ENCODE measurements at places on chromosomes 5 and 9.

DNA sequence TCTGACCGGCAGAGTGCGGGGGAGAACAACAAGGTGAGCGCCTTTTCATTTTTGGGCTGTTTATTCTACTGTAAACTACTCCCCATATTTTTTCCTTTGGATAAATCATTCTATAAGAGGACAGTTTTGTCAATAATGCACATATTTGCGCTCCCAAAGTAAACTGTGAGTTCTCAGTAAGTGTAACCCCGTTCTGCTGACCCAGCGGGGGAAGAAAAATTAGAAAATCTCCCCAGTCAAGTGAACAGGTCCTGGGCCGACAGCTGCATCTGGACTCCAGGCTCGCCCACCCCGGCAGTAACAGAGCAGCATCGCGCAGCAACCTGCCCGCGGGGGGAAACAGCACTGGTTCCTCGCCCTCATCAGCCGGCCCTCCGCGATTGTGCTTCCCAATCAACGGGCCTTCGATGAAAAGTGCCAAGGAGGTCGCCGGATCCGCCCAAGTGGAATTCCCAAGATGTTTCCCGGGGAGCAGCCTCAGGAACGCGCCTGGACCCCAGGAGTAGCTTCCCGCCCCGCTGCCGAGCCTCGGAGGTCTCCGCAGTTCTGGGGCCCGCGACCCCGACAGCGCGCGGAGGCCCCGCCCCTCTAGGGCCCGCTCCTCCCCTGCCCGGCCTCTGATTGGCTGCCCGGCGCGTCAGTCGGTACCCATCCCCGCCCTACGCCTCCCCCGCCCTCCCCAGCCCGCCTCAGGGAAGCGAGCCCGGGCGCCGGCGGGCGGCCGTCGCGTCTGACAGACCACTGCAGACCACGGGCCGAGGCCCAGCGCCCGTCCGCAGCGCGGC lies at the start of gene OTULINL:
Gene OTULINL (plus strand): TSS at position 687 of the 785 bp plus-strand sequence. CDS start 103 bp downstream, outside the sequence.
- peak; percentile 89 for DNase-seq

DNA sequence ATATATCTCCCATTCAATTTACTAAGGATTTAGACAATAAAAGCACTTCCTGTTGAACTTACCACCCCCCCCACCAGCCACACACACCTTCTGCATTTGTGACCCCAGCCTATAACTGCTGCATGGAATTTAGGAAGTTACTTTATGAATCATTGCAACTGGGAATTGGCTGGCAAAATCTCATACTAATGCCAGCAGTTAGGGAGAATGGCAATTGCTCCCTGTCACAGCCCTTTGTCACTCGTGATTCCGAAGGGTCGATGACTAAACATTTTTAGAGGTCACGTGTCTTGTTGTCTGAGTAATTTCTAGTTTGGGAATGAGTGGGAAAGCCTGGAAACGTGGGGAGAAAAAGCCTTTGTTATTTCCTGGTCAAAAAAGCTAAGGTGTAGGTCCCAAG lies 46.6 kb upstream of the PCA3 start:
- no peak for DNase-seq

GRCh38 chr9:2967766-2968165 lies 123.9 kb upstream of the PUM3 start:
- DNase-seq, result no peak

GRCh38 chr5:164010900-164011299 lies 505.5 kb downstream of the MAT2B start:
- DNase-seq, result no peak

- peak; percentile 83 for DNase-seq
Measured at GRCh38 chr5:180291943-180292831, at the start of gene MAPK9. TSS of gene MAPK9 (minus strand) at chr5:180292083. CDS start at chr5:180280561, 11,522 bp downstream.

GRCh38 chr5:59745415-59745863 lies 148.1 kb downstream of the PDE4D start:
- DNase-seq, result no peak

DNA sequence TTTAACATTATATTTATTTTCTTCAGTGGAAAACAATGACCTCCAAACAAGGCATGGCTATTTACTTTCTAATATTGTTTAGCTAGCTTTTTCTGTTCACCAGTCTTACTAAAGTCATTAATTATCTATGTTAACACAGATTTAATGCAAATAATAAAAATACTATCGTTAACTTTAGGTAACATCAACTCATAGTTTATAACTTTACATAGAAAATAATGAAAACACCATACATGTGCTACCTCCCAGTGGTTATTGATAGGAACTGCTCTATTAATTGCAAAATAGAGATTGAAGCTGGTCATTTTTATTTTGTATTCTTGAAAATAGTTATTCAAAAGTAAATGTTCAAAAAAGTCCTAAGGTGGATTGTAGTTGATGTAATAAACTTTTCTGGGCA lies 78.3 kb upstream of the HCN1 start:
- DNase-seq, result no peak

- DNase-seq, result no peak
Measured at GRCh38 chr9:70259512-70259802, 679 bp downstream of the SMC5 start.

- DNase-seq, result no peak
Measured at GRCh38 chr5:3343911-3344310, 251.7 kb upstream of the IRX1 start.

DNA sequence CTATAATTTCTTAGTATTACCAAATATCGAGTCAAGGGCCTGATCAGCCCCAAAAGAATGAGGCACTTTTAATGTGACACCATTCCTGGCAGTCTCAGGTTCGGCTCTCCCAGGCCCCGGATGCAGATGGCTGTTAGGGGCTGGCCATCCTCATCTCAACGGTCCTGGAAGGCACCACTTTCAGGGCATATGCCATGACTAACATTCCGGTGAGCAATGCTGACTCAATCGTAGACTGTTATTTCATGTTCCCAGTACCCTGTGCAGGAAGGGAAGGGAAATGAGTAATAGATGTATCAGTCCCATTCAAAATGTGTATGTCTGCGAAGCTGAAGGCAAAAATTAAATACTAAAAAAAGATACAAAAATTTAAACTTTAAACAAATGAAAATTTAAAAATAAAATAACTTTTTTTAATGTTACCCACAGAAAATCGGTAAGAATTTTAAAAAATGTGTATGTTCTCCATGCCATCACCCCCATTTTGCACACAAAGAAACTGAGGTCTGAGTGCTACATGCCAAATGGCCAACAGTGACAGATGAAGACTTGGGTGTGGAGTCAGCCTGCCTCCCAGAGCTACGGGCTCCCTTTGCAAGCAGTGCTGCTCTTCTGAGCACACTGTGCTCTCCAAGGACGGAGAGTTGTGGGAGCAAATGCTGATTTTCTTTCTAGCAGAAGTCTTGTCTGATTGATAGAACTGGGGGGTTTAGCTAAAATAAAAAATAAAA lies 79.0 kb downstream of the GLDC start:
- peak; percentile 41 for DNase-seq

- no peak for DNase-seq
Measured at GRCh38 chr5:36576721-36577120, 29.7 kb upstream of the SLC1A3 start.

DNA sequence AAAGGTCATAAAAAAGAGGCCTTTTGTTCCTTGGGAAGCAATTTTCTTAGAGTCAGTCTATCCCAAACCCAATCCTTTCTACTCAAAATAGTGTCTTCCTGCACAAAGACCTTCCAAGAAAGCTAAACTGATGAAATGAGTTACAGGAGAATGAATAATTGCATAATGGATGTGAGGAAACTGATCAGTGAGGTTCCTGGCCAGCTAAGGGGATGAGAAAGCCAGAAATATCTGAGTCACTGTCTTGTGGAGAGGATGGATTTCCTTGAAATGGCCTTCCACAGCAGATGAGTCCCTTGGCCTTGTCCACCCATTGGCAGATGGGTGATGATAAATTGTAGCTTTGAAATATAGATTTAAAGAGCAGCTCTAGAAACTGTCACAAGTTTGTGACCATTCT lies 756.1 kb downstream of the DNAH5 start:
- no peak for DNase-seq

DNA sequence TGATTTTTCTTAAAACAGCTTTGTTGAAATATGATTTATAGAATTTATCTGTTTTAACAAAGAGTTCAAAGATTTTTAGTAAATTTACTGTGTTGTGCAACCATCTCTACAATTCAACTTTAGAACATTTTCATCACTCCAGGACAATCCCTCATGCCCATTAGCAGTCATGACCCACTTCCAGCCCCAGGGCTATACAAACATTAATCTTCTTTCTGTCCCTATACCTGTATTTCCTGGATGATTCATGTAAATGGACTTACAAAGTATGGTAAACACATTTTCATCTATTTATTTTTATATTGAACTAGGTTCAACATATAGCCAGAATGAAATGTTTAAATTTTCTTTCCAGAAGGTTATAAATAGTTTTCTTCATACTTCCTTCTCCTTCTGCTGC lies 127.8 kb upstream of the CCDC180 start:
- DNase-seq, result no peak

DNA sequence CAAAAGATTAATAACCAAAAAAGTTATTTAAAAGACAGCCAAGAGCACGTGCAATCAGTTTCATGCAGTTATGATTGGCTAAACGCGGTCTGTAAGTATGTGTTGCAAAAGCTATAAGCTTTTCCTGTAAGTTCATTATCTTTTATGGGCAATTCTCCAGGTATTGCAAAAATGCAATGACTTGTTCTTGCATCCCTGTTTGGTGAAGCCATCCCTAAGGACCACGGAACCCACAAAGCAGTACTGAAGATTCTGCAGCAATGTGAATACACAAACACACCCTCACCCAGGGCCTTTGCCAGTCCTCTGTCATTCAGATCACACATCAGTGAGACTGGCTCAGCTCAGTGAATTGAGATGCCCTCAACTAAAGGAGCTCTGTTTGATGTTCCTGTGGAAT lies 11.4 kb downstream of the GCNT4 start:
- DNase-seq, result no peak

DNA sequence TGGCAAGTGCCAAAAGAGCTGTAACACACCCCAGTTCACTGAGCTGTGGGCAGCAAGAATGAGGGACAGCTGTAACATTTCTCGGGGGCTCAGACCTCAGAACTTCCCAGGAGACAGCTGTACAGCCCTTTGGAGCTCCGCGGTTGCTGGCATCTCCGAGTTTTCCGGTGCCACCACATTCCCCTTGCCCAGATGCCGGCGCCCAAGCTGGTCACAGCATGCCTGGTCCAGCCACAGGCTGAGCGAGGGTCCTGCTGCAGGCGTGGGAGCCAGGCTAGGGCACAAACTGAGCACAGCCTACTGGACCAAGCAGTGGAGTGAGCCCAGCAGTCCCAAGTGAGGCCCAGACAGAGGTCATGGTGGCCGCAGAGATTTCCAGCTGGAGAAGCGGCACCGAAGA lies 797.7 kb upstream of the EDIL3 start:
- DNase-seq, result no peak

DNA sequence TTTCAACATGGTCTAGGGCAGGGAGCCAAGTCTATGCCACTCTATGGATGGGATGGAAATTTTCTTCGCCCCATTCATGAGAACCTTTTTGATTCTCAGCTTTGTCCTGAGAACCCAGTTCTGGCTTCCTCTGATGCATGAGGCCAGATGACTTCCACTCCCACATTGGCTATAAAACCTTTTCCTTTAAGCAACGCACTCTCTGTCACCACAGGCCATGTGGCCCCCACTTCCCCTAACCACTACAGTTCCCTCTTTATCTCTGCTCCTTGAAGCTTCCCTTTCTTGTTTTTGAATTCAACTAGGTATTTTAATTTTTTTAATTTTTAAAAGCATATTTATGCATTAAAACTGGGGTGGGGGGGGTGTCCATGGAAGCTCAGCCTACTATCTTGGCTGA lies 401.3 kb downstream of the ENC1 start:
- no peak for DNase-seq

DNA sequence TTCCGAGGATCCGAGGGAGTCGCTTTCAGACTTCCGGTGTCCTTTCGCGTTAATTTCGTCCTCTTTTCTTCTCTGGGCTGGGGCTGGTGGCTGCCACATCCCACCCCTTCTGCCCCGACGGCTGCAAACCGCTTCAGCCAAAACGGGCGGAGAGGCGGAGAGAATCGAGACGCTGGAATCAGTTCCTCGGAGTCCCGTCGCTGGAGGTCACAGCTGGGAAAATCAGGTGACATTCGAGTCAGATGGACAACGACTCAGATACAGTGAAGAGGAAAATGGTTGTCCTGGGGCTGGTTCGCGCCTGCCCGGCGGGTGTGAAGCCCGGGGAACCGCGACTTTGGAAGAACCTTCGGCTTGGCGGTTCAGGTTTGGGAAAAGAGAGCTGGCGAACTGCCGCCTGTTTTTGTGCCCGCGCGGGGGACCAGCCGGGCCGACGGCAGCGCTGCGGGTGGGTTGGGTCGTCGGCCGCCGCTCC lies 8.9 kb upstream of the NKX2-5 start:
- no peak for DNase-seq

- DNase-seq, result no peak
Measured at GRCh38 chr9:77582961-77583576, 65.1 kb downstream of the GNA14 start.

DNA sequence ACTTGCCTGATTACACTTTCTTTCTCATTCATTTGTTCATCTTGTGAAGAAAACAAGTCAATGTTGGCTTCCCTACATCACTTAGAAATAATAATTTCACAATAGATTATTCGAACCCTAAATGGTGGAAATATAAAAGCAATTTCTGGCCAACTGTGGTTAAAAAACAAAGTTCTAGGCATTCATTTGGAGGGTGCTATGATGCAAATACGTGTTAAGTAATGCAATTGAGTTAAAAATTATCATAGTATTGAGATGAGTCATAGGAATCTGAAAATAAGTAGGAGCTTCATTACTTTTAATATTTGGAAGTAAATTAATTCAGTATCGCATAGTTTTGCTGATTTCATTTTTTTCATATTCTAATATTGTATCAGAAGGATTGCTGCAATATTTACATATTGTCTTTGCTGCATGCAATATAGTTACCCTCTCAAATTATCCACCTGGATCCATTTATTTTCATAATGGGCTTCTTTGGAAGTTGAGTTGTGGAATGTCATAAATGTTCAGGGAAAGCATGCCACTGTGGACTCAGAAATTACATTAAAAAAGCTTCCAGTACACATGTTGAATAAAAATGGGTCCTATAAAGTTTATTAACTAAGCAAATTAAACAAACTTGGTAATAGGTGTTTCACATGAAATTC lies 647.7 kb upstream of the WWC1 start:
- no peak for DNase-seq

- no peak for DNase-seq
Measured at GRCh38 chr5:160470437-160471361, 49.0 kb downstream of the PTTG1 start.

- DNase-seq, result peak; percentile 19
Measured at GRCh38 chr9:107422189-107423185, 67.1 kb downstream of the KLF4 start.

- DNase-seq, result no peak
Measured at GRCh38 chr5:35979715-35980114, 11.5 kb downstream of the UGT3A1 start.

- no peak for DNase-seq
Measured at GRCh38 chr5:6502421-6502820, 53.8 kb downstream of the UBE2QL1 start.

All from stimulated activated CD4-positive, alpha-beta T cell treated with anti-CD3 and anti-CD28 coated beads, Interleukin-2, amount 100 ng/mL, for 24 hours (primary cell).